ENCODE measurements at places on chromosomes 1 and 21.

DNA sequence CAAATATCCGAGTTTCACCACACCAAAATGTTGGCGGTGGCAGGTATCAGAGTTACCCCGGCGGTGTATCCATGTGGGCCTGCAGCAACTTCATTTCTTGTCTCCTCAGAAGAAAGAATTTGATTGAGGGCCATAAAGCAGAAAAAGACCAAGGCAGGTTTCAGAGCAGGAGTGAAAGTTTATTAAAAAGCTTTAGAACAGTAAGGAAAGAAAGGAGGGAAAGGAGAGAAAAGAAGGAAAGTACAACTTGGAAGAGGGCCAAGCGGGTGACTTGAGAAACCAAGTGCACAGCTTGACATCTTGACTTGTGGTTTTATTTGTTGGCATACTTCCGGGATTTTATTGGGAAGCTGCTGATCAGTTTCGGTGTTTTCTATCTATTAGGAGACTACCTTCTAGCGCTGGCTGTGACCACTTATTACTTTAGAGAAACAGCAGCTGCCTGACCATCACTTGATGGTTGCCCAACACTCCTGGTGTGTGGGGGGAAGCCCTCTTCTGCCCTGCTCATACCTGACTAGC, 75.5 kb upstream of the RAB3GAP2 start:
- DNase-seq, result no peak

- DNase-seq, result no peak
Measured at GRCh38 chr1:41868241-41868998, 50.3 kb downstream of the HIVEP3 start.

DNA sequence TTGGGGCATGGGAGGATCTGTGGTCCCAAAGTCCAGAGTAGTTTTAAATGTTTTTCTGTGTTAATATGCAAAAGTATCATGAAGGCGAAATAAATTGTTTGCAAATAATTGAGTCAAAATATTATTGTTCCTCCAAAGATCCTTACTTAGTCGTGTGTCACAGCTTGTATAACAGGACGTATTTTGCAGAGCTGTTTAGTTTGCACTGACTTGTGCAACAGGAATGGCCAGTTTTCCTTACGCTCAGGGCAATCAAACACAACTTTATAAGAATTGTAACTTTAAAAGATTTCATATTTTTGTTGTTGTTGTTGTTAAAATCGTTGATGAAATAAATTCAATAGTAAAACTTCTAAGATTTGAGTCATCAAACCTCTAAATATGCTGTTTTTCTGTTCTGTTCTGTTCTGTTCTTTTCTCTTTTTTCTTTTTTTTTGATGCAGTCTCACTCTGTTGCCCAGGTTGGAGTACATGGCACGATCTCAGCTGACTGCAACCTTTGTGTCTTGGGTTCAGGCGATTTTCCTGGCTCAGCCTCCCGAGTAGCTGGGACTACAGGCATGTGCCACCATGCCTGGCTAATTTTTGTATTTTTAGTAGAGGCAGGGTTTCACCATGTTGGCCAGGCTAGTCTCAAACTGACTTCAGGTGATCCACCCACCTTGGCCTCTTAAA, 60.6 kb downstream of the UCK2 start:
- DNase-seq, result no peak

GRCh38 chr1:52368383-52369172, 2.6 kb upstream of the CC2D1B start:
- peak; percentile 48 for DNase-seq

- no peak for DNase-seq
Measured at GRCh38 chr21:46041183-46041582, 56.7 kb upstream of the COL6A2 start.

GRCh38 chr1:229430761-229431283, 3.1 kb downstream of the ACTA1 start:
- peak; percentile 21 for DNase-seq

DNA sequence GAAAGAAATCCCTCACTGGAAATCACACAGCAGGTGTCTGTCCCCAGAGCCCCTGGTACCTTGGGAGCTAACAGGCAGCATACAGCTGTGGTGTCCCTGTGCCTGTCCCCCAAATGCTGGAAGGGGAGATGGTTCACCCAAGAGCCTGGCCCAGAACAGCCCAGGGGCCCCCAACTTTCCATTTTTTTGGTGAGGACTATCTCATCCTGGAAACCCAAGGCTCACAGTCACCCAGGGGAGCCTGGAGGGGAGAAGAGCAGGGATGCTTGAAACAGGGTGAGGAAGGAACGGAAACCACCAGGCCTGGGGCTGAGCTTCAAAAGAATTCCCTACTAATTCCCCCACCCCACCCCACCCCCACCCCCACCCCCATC, 3.6 kb downstream of the SDC3 start:
- DNase-seq, result no peak

DNA sequence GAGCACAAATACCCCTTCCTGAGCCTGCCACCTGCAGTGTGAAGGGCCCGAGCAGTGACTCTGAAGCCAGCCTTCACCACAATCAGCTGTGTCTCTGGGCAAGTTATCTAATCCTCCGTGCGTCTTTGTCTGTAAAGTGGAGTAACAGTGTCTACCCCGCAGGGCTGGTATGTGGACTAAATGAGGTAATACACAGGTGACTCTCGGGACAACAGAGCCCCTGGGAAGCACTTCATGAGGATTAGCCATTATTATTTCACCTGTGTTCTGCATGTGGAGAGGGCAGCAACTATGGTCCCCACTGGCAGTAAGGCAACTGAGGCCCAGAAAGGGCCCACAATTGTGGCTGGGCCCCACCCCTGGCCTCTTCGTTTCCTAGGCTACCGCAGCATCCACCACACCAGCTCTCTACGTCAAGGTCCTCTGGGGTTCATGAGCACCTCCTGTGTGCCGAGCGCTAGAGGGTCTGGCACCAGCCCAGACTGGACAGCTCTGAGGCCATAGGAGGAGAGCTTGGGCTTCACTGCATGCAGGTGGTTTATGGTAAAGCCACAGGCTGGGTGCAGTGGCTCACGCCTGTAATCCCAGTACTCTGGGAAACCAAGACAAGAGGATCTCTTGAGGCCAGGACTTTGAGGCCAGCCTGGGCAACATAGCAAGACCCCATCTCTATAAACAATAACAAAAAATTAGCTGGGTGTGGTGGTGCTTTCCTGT, 41.3 kb upstream of the LRP8 start:
- DNase-seq, result no peak

GRCh38 chr21:37237764-37238163, 29.4 kb downstream of the VPS26C start:
- DNase-seq, result no peak

DNA sequence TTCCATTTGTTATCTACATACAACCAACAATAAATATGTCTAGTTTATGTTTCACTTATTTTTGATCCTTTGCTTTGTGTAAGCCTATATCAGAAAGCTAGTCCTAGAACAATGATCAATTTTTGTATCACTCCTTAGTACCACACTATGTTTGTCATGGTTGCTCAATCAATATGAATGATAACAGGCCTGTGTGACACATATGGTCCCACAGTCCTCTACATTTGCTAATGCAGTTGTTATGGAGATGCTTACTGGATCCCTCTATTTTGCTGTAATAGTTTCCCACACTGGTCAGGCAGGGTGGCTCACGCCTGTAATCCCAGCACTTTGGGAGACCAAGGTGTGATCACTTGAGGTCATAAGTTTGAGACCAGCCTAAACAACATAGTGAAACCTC, 59.1 kb downstream of the ERO1B start:
- DNase-seq, result no peak

- no peak for DNase-seq
Measured at GRCh38 chr1:3323021-3323795, 131.3 kb upstream of the ARHGEF16 start.

DNA sequence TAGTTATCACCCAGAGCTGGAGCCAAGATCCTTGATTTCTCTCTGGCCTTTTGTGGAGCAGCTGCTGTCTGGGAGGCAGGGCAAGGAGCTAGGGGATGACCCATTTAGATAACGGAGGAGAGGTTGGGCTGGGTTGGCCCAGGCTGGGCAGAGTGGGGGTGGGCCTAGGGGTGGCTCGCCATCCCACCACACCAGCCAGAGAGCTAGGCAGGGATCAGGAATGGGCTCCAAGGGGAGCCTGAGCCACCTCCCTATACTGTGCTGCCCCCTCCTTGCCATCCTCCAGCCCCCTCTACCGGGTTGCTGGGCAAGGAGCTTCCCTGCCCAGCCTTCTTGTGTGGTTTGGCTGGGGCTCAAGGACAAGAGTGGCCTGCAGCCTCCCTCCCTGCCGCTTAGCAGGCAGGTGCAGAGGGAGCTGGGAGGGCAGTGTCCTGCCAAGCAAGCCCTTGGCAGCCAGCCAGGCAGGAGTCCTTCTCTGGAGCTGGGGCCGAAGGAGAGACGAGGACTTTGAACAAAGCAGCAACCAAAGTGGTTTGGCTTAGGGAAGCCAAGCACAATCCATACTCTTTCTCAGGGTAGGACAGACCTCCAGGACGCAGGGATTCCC, 4.1 kb downstream of the NUAK2 start:
- DNase-seq, result no peak

Measured in activated CD4-positive, alpha-beta T cell treated with anti-CD3 and anti-CD28 coated beads, Interleukin-2, amount 50 U/mL, for 4 hours (primary cell).